Endothelial cell (in vitro differentiated cells): ENCODE measurements at places on chromosomes 7 and 10.

DNA sequence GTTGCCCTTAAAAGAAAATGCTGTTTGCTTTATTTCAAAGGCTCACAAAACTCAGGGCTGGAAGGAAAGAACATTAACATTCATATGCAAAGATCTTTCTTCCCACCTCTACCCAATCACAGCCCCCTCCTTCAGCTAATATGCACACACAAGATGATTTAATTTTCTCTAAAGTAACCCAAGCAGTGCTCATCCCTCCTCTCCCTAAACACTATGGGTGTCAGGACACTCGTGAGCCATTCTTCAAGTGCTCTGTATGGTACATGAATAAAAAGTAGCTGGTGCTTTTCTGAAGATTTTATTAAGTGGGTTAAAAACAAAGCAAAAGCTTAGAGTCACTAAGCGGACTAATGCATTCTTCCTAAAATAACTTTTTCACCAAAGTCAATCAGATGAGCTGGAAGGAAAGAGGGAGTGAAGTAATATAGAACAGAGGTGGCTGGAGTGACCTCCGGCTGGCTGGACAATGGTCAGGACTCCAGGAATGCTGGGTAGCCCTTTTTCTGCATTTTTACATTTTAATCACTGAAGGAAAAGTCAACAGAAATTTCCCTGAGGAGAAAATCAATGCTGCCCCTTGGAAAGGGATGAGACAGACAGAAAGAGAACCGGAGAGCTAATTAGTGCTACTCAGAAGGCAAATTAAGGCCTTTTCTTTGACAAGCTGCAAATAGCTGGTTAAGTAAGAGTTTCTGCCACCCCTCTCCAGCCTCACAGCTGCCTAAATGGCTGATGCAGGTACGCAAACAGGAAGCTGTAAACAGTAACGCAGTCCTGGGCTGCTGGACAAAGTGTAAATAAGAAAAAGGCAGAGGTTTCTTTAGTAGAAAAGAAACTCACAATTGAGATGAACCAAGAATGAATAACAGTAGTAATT lies 6.6 kb downstream of the DGKI start:
- H3K27me3 ChIP-seq = peaks cover 4% of the 10 kb centered on the region
- no peak for DNase-seq
- H3K27ac ChIP-seq = no peak overlapping the region
- peaks cover 7% of the 10 kb centered on the region for H3K4me1 ChIP-seq
- H3K4me3 ChIP-seq = no peak overlapping the region

- no peak overlapping the region for H3K4me3 ChIP-seq
- H3K27me3 ChIP-seq = no peaks in the 10 kb centered on the region
- H3K36me3 ChIP-seq = no peaks in the 10 kb centered on the region
- H3K27ac ChIP-seq = no peak overlapping the region
- H3K4me1 ChIP-seq = peaks cover 9% of the 10 kb centered on the region
- no peak for DNase-seq
Measured at GRCh38 chr7:152979376-152979775, 219.8 kb downstream of the ACTR3B start.

DNA sequence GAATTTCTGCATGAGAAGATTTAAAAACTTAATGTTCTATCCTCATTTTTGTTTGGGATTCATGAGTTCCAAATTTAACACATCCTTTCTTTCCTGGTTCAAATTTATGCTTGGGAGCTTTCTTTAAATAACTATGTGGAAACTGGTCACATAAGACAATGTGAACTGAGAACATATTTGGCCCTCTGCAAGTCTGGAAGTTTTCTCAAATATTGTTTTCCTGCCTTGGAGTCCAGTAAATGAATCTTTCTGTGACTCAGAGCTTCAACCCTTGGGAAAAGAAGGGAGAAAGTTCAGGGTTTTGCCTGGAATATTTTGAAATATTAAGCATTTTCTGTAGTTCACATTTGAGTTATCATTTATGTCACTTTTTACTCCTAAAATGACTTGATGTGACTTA lies 559.0 kb upstream of the NRP1 start:
- no peak for DNase-seq
- no peak overlapping the region for H3K27ac ChIP-seq
- peaks cover 5% of the 10 kb centered on the region for H3K4me1 ChIP-seq
- no peak overlapping the region for H3K4me3 ChIP-seq
- H3K36me3 ChIP-seq = no peaks in the 10 kb centered on the region

GRCh38 chr10:124336186-124336585 lies 82.5 kb downstream of the OAT start:
- peaks cover 7% of the 10 kb centered on the region for H3K27me3 ChIP-seq
- no peaks in the 10 kb centered on the region for H3K36me3 ChIP-seq
- H3K4me1 ChIP-seq = no peaks in the 10 kb centered on the region
- DNase-seq = no peak
- no peak overlapping the region for H3K27ac ChIP-seq
- H3K4me3 ChIP-seq = no peak overlapping the region

- H3K27ac ChIP-seq = no peak overlapping the region
- H3K4me1 ChIP-seq = peaks cover 20% of the 10 kb centered on the region
- H3K27me3 ChIP-seq = no peaks in the 10 kb centered on the region
- DNase-seq = no peak
- no peak overlapping the region for H3K4me3 ChIP-seq
- H3K36me3 ChIP-seq = no peaks in the 10 kb centered on the region
Measured at GRCh38 chr7:46230990-46231305, 309.9 kb upstream of the IGFBP3 start.

GRCh38 chr10:106515206-106515790 lies 649.2 kb downstream of the SORCS1 start:
- H3K27me3 ChIP-seq = no peaks in the 10 kb centered on the region
- DNase-seq = no peak
- H3K27ac ChIP-seq = no peak overlapping the region
- H3K36me3 ChIP-seq = no peaks in the 10 kb centered on the region
- H3K4me1 ChIP-seq = no peaks in the 10 kb centered on the region

GRCh38 chr10:43377424-43377883 lies 6.0 kb downstream of the FXYD4 start:
- no peak overlapping the region for H3K4me3 ChIP-seq
- peaks cover 2% of the 10 kb centered on the region for H3K4me1 ChIP-seq
- DNase-seq = no peak
- no peak overlapping the region for H3K27ac ChIP-seq

GRCh38 chr10:22505911-22506685 lies 160.8 kb downstream of the SPAG6 start:
- H3K27ac ChIP-seq = no peak overlapping the region
- H3K36me3 ChIP-seq = peaks cover 3% of the 10 kb centered on the region
- H3K4me1 ChIP-seq = peaks cover 21% of the 10 kb centered on the region
- H3K4me3 ChIP-seq = peak overlapping the region; percentile 2
- DNase-seq = no peak

DNA sequence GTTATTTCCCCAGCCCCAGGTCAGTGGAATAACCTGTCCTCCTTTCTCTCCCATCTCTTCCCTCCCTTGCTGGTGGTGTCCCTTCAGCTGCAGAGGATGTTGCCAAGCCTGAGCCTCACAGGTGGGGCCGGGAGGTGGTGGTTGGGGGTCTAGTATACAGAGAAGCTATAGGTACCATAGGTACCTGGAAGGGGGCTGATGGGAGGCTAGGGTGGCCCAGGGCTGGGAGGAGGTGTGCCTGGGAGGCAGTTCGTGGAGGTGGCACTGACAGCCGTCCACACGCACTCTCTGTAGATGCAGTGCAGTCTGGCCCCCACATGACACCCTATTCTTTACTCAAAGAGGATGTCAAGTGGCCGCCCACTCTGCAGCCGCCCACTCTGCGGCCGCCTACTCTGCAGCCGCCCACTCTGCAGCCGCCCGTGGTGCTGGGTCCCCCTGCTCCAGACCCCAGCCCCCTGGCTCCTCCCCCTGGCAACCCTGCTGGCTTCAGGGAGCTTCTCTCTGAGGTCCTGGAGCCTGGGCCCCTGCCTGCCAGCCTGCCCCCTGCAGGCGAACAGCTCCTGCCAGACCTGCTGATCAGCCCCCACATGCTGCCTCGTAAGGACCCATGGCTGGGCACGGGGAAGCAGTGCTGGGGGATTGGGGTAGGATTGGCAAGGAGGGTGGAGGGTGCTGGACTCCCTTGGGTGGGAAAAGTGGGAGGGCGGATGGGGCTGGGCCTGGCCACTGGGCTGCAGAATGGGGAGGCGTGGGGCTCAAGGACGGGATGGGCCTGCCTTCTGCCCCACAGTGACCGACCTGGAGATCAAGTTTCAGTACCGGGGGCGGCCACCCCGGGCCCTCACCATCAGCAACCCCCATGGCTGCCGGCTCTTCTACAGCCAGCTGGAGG lies 9.5 kb downstream of the IRF5 start:
- no peaks in the 10 kb centered on the region for H3K4me1 ChIP-seq
- H3K27me3 ChIP-seq = peaks cover 5% of the 10 kb centered on the region
- H3K36me3 ChIP-seq = peaks cover 11% of the 10 kb centered on the region
- DNase-seq = no peak
- no peak overlapping the region for H3K4me3 ChIP-seq

- no peak overlapping the region for H3K27ac ChIP-seq
- no peaks in the 10 kb centered on the region for H3K27me3 ChIP-seq
- DNase-seq = no peak
- H3K36me3 ChIP-seq = no peaks in the 10 kb centered on the region
Measured at GRCh38 chr7:144656965-144657517, 178.8 kb downstream of the TPK1 start.

GRCh38 chr10:86819567-86819966 lies 63.1 kb downstream of the BMPR1A start:
- no peaks in the 10 kb centered on the region for H3K36me3 ChIP-seq
- H3K27me3 ChIP-seq = no peaks in the 10 kb centered on the region
